ENCODE measurements at places on chromosomes 6 and 20.

- peak; percentile 46 for DNase-seq
Observed at GRCh38 chr6:27582928-27583725, 110.2 kb upstream of the ZNF184 start.

GRCh38 chr6:103079867-103080266 is 1686.4 kb downstream of the GRIK2 start:
- DNase-seq = no peak

DNA sequence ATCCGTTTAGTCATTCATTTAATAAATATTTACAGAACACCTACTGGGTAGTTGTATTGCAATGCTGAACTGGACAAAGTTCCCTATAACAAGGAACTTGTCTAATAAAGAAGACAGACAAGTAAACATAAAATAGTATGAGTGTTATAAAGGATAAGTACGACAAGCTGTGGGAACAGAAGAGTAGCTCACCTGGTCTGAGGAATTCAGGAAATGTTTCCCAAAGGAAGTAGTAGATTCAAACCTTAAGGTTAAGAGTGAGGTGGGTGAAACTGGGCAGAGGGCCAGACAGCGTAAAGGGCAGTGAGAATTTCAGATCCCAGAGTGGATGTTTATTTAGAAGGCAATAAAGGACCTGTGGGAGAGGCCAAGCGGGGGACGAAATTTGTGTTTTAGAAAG is 72.3 kb upstream of the CD2AP start:
- no peak for DNase-seq

- no peak for DNase-seq
Observed at GRCh38 chr6:141248021-141248799, 884.5 kb upstream of the GJE1 start.

DNA sequence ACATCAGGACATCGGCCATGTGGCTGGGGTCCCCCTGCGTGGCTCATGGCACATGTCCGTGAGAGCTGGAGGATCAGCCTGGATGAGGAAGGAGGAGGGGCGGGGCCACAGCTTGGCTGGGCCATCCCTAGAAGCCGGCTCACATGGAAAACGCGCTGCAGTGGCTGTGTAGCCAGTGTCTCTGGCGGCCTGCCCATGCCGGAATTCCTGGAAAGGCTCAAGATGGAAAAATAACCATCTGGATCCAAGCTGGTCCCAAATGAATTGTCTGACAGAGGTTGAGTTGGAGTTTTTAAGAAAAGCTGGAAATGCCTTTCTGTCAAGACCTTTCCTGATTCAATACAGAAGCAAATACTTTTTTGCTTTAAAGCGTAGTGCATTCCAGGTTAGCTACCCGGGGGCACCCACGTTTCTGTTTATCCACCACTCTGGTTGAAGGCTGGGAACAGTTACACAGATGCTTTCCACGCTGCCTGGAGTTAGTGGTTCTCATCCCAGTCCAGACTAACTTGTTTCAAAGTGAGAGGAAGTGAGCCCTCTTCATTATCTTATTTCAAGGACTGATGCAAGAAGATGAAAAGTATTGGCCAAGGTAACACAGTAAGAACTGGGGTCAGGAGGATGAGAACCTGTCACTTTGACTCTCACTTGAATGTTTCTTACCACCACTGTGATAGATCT is 99.0 kb downstream of the GMPR start:
- DNase-seq = peak; percentile 97

GRCh38 chr6:125746019-125746414 is 3.4 kb upstream of the HEY2 start:
- DNase-seq = no peak

- no peak for DNase-seq
Observed at GRCh38 chr6:80440496-80441115, 334.1 kb downstream of the BCKDHB start.

DNA sequence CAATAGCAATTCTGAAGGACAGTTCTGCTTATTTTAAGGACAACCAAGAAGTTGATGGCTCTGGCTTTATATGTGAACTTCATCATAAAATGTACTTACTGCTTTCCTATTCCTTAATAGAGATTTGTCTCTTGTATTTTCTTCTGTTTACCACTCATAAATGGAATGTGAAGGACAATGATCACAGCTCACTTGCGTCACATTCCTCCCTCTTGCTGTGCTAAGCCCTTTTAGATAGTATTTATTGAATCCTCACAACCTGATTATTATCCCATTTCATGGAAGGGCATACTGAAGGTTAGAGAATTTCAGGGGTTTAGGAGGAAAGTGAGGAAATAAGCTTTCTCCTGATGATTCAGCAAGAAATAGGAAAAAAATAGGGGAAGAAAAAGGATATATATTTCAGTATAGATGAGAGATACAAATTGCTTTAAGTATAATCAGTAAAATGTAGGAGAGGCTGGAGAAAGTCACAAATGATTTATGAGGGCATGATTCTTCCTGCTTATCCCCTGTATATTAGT is 132.9 kb downstream of the AIG1 start:
- DNase-seq = no peak

DNA sequence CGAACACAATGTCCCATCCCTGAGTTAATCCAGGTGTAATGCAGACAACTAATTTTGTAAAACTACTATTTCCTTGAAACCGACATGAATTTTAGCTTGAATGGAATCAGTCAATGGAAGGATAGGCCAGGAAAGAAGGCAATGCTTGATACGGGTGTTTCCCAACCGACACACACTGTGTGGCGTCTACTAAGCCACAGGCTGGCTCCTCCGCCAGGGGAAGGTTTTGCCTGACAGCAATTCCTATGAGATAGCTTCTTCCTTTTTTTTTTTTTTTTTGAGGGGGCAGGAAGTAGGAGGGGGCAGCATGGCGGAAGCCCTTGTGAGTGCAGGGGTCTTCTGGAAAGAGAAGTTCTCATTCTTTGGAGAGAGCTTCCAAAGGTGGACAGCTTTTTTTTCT is 12.0 kb upstream of the LAMA4 start:
- DNase-seq = no peak

- DNase-seq = no peak
Observed at GRCh38 chr6:12164508-12164770, 125.7 kb upstream of the EDN1 start.

DNA sequence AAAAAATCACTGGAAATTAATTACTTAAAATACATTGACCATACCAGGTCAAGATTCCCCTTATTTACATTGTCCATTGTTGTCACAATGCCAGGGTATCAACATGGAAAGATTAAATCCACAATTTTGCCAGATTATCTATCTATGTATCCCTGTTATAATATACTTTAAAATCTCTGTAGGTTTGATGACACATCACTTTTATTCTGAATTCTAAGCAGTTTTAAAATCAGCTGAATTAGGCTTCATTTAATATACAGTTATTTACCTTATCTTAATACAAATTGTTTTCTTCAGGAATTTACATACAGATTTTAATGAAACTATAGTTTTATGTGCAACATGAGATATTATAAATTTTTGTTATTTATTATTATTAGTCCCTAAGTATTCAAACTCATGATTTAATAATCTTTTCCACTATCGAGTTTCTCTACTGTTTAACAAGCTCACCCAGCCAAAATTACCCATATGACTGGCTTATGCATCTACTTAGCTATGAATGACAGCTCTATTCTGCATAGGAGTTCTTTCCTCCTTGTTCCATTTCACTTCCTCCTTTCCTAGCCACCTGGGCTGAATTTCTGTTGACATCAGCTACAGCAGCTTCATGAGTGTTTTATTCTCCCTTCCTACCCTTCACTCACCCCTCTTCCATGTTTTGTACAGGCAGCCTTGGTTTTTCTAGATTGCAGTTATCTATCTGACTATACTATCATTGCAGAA is 654.2 kb upstream of the MAP3K7 start:
- no peak for DNase-seq

DNA sequence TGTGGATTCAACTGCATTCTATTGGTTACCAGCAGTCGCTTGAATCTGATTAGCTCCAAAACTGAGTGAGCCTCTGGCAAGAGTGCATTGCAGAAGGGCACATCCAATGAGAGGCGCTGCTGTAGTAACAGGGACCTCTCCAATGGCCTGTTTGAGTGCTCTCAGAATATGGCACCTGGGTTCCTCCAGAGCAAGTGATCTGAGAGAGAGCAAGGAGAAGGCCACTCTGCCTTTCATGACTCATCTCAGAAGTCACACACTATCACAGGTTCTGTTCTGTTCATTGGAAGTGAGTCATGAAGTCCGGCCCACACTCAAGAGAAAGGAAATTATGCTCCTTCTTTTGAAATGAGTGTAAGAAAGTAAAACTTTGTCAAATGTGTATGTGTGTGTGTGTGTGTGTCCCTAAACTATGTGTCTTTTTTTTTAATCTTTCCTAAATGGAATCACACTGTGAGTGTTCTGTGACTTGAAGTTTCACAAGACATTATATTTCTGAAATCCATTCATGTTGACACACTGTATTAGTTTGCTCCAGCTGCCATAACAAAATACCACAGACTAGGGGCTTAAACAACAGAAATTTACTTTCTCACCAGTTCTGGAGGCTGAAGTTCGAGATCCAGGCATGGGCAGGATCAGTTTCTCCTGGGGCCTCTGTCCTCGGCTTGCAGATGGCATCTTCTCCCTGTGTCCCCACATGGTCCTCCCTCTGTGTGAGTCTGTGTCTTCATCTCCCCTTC is 138.3 kb upstream of the CDYL start:
- no peak for DNase-seq

- DNase-seq = no peak
Observed at GRCh38 chr6:46189726-46190125, 18.9 kb upstream of the ENPP5 start.

- no peak for DNase-seq
Observed at GRCh38 chr6:52550870-52551269, 26.0 kb downstream of the TRAM2 start.

Measured in femur (tissue), 1 donor.